ENCODE measurements at places on chromosomes 7 and 10. TPM values are rescaled to one million over a fixed set of nuclear protein-coding genes. Genes with fewer than 3 reads are reported as not detected.

ESYT2 gene
- 62.4 TPM for total RNA-seq

CHAT gene
- total RNA-seq: not detected

GALNT11 gene
- total RNA-seq: 27.9 TPM

CPVL gene
- total RNA-seq: 2.0 TPM

TMEM225B gene
- 0.60 TPM for total RNA-seq

FAM180A gene
- not detected for total RNA-seq
